Amygdala (tissue), 56 donors: ENCODE measurements at places on chromosomes 5 and 9.

- no peak for DNase-seq
These were observed 51.2 kb downstream of the MRPS27 start for GRCh38 chr5:72268753-72269410.

GRCh38 chr5:107085572-107085971 lies 585.2 kb downstream of the EFNA5 start:
- DNase-seq, result no peak

DNA sequence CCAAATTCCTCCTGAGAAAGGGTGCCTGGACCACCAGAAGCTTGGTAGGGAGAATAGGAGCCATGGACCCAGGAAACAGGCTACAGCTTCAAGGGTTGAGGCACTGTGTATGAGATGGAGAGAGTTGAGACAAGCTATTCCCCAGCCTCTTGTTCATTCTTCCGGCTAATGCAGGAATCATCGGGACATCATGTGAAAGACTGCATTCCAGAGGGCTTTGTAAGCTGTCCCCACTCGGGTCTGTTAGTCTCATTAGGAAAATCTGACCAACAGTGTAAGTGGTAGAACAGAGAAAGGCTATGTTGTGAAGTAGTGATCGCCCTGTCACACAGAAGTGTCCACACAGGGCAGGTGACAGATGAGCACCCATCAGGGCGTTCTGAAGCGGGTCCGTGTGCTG lies 81.4 kb downstream of the GABBR2 start:
- DNase-seq, result no peak

DNA sequence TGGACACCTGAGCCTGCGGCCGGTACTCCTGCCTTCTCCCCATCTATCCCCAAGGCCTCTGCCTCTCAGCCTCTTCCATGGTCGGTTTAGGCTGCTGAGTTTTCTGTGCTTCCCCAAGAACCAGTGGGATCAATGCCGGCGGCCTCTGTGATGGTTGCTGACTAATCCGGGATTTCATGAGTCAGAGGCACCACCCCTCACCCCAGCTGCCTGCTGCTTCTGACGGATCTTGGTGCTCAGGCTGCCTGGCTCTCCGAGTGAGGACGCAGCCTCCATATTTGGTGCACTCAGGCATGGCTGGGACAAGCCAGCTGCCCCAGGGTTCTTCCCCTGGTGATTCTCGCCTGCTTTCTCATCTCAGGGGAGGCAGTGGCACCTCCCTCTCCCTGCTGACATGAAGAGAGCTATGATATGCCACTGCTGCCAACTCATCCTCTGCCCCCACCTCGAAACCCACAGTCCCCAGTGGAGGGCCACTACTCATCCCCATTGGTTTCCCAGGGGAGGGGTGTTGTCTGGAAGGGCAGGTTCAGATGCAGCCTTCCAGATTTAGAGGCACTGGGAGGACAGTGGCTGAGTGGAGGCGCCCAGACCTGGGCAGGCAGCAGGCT lies 3.3 kb upstream of the MAN1B1 start:
- DNase-seq, result peak; percentile 29

DNA sequence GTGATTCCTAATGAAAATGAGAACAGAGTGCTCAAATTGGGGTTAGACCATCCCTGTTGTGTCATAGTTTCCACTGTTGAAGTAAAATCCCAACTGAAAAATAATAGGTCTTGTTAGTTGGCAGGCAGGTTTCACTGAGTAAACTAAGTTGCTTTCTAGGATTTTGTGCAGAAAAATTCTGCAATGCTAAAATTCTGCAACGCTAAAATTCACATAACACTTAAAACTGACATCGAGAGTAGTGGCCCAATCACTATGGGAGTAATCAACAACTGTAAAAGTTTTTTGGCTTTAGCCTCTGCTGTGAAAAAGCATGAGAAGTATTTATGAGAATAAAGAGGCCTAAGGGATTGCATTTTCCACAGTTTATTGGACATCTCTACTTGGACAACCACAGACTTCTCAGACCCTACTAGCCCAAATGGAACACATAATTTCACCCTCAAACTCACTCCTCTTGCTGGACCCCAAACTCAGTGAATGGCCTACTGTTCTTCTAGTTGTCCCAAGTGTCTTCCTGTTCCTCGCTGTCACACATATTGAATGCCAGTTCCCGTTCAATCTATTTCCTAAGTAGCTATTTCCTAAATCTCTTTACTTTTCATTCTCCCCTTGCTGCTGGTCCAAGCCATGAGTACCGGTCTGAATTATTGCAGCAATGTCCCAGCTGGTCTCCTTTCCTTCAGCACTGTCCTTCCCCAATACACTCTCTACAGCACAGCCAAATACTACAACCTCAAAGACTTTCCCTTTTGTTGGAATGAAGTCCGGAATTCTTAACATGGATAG lies 355.4 kb downstream of the PDE4D start:
- no peak for DNase-seq
